ENCODE measurements at places on chromosomes 16 and 17. TPM values are rescaled to one million over a fixed set of nuclear protein-coding genes. Genes with fewer than 3 reads are reported as not detected.

PDILT gene
- not detected for total RNA-seq

NR1D1 gene
- 15.5 TPM for total RNA-seq

DNA sequence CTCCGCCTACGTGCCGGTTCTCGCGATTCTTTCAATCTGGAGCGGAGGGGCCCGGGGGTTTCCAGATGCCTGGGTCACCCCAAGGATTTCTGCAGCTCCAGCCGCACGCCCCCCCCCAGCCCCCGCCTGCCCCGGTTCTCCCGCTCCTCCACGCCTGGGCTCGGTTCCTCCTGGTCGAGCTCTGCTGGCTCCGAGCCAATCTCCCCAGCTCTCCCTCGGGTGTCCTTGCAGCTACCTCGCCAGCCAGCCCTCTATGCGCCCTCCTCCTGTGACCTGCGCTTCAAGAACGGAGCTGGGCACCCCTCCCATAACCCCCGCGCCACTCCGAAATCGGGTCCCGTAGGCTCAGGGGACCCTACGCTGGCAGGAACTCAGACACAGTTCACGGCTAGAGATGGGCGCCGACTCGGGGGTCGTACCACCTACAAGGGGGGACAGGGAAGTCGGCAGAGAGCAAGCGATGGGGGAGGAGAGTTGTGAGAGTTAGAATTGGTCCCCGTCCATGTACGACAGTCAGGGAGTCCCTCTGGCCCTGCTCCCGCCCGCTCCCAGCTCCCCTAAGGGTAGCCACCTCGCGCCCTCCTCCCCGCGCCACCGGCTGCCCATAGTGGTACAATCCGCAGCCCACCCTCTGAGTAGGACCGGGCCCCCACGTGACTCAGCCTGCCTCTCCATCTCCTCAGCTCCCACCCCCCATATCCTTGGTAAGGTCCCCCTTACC is 961 bp downstream of the FGF11 start:
- peaks cover 60% of the 10 kb centered on the region for H3K4me1 ChIP-seq
- peak; percentile 63 for DNase-seq
- H3K4me3 ChIP-seq, result peak overlapping the region; percentile 16
- H3K27me3 ChIP-seq, result peaks cover 25% of the 10 kb centered on the region
- no peaks in the 10 kb centered on the region for H3K36me3 ChIP-seq

- no peaks in the 10 kb centered on the region for H3K36me3 ChIP-seq
- H3K27me3 ChIP-seq, result no peaks in the 10 kb centered on the region
- no peak for DNase-seq
Observed at GRCh38 chr17:48299760-48300159, 130.3 kb downstream of the SKAP1 start.

Data from upper lobe of left lung (tissue), 6 donors.